ENCODE measurements at places on chromosomes 6 and 20.

- DNase-seq: no peak
Measured at GRCh38 chr6:87122477-87122876, 27.6 kb upstream of the CGA start.

DNA sequence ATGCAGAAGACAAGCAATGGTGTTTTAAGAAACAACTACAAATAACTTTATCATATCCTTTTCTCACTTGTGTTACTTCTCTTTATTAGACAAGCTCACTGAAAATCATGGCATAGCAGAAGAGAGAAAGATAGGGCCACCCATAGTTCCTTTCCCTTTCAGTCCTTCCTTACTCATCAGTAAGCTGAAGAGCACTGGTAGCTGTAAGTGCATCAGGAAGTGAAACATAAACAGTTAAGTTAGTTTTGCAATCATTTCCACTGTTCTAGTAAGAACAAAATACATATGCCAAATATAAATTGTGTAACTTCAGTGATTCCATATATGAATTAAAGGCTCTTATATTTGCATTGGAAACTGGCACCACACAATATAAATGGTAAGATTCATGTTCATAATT, 220.1 kb downstream of the HACE1 start:
- DNase-seq: no peak

GRCh38 chr6:62367601-62368000, 81.6 kb upstream of the KHDRBS2 start:
- no peak for DNase-seq

GRCh38 chr6:100228834-100229441, 234.9 kb upstream of the MCHR2 start:
- DNase-seq: no peak

DNA sequence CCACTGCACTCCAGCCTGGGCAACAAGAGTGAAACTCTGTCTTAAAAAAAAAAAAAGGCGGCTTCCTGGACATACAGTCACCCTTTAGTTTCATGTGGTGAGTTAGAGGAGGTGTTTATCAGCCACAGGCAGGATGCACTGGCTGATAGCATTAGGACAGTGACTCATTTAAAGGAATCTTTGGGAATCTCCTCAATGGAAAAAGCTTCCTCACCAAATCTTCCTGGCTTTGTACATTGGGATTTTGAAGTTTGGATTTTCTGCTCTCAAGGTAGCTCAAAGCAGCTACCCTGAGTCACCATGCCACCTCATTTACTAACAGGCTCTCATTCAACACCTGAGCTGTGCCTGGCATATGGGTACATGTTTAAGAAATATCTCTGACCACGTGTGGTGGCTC, 20.2 kb downstream of the PRPH2 start:
- no peak for DNase-seq

DNA sequence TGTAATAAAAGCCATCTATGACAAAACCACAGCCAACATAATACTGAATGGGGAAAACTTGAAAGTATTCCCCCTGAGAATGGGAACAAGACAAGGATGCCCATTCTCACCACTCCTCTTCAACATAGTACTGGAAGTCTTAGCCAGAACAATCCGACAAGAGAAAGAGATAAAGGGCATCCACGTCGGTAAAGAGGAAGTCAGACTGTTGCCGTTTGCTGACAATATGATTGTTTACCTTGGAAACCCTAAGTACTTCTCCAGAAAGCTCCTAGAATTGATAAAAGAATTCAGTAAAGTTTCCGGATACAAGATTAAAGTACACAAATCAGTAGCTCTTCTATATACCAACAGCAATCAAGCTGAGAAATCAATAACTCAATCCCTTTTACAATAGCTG, 14.0 kb upstream of the RUNX2 start:
- DNase-seq: no peak

DNA sequence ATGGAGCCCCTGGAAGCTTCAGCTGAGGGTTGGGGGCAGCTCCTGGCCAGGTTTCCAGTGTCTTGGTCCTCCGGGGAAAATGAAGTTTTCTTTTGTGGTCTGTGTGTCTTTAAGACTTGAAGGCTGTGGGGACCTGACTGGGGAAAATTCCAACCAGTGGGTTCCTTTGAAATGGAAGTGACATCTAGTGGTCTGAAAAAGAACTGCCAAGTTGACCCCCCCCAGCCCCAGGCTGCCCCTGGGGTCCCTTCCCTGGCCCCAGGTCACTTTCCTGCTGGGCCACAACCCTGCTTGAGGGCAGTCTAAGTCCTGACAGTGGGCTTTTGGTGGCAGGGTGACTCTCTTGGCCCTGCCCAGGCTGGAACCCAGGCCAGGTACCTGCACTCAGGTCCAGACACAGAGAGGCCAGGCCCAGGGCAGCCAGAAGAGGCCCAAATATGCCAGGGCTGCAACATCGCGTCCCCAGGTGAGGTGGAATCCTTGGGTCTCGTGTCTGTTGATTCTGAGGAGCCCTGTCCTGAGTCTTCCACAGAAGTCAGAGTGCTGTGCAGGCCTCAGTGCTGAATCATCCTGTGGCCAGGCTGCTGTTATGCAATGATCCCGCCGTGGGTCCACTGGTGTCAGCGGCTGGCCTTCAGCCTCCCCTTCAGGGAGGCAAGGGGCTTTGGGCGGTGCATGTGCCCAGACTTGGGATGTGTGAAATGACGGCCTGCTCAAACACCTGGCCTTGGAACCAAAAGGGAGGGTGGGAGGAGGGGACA, 68.4 kb downstream of the VEGFA start:
- no peak for DNase-seq

GRCh38 chr20:54355631-54356280, 119.6 kb upstream of the DOK5 start:
- DNase-seq: no peak

DNA sequence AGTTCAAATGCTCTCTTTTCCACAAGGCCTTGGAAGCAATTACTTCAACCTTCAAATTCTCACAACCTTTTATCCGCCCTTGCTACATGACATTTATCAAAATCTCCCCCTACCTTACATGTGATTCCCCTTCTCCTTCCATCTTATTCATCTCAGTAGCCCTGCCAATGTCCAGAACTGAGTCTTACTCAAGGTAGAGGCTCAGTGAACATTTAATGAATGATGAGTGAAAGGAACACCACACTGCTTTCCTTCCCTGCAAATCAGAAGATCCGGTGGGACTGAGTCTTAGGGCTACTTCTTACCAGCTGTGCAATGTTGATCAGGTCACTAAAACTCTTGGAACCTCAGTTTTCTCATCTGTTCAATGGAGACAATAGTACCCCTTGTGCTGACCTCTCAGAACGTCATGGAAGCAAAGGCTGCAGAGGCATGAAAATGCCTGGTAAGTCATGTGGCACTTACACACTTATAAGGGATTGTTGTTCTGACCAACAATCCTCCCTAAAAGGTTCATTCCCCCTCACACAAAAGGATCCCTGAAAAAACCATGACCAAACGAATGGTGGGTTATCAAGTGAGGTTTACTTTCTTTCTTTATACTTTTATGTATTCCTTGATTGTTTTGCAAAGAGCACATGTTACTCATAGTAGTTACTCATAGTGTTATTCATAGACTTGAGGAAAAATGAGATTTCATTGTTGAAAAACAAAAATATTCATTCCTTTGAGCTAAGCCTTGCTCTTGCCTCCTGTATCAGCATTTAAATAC, 6.5 kb downstream of the MDGA1 start:
- no peak for DNase-seq

GRCh38 chr20:50538276-50538675, 28.1 kb downstream of the PTPN1 start:
- no peak for DNase-seq

GRCh38 chr6:137188855-137189254, 15.4 kb upstream of the IL22RA2 start:
- no peak for DNase-seq

DNA sequence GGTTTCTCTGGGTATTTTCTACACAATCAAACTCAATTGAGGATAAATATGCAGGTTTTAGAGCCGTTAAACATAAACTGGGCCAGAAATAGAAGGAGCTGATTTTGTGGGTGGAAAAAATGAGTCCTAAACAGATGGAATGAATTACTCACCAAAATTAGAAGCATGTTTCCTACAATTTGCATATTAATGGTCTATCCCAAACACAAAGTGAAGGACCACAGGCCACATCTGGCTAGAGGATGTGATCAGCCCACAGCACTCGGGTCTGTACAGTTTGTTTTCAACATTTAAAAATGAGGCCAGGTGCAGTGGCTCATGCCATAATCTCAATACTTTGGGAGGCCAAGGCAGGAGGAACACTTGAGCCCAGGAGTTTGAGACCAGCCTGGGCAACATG, 296.3 kb downstream of the PREX1 start:
- no peak for DNase-seq

DNA sequence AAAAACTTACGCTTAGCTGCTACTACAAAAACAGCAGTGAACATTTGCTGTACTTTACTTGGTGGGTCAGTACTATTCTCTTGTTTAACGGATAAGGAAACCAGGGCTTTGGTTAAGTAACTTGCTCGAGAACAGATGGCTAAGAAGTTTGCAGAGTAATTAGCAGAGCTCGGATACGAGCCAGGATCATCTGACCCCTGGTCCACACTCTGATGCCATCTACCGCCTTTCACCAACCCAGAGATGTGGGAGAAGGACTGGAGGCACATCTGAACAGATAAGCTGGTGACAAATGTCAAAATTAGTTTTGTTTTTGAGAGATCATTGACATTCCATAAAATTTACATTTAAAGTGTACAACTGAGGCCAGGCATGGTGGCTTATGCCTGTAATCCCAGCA, 18.9 kb upstream of the RPL7L1 start:
- DNase-seq: no peak

GRCh38 chr20:62285722-62286121, 17.1 kb upstream of the ADRM1 start:
- DNase-seq: no peak

DNA sequence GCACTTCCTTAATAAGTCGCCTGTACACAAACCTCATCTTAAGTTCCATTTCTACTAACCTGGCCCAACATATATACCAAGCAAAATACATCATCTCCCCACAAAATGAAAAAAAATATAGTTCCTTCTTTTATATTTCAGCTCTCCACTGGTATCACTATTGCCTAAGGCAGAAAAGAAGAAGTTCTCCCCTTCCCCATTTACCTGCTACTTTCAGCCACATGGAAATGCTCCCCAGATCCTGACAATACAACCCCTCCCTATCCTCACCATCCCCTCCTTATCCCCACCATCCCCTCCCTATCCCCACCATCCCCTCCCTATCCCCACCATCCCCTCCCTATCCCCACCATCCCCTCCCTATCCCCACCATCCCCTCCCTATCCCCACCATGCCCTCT, 175.7 kb downstream of the LINC00237 start:
- no peak for DNase-seq
